H1 (cell line): ENCODE measurements at places on chromosomes 4 and X. TPM values are rescaled to one million over a fixed set of nuclear protein-coding genes. Genes with fewer than 3 reads are reported as not detected.

DNA sequence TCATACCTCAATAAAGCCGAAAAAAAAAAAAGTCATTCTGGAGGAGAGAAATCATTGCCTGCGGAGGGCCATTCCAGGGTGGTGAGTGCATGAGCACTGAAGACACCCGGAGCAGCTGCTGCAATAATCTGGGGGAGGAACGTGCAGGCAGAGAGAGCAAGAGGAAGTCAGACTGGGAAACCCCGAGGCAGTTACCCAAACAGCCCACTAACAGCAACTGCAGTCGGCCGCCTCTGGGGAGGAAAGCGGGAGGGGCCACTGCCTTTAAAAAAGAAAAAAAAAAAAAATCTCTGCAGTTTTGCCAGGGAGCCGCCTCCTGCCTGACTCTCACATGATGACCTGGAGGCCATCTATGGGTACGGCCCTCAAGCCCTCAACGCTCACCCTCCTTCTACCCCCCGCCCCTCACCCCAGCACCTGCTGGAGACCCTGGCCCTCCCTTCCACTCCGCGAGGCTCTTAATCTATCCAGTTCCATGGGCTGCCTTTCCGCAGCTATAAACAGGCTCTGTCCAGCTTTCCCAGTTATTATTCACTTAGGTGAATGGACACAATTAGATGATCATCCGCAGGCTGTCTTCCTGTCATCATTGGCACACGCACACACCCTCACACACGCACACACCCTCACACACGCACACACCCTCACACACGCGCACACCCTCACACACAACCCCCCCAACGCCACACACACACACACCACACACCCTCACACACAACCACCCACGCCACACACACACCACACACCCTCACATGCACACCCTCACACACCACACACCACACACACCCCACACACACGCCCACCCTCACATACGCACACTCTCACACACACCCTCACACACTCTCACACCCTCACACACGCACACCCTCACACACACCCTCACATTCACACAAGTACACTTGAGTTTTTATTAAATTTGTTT, 3.4 kb upstream of the AVPR2 start:
- DNase-seq = no peak

ZFX gene
- 2.8 and 7.1 TPM in 2 replicates for polyA plus RNA-seq

USP17L12 gene
- polyA plus RNA-seq = not detected in 2 replicates

- DNase-seq = no peak
Observed at GRCh38 chr4:73053974-73054480, 15.5 kb downstream of the COX18 start.

DNA sequence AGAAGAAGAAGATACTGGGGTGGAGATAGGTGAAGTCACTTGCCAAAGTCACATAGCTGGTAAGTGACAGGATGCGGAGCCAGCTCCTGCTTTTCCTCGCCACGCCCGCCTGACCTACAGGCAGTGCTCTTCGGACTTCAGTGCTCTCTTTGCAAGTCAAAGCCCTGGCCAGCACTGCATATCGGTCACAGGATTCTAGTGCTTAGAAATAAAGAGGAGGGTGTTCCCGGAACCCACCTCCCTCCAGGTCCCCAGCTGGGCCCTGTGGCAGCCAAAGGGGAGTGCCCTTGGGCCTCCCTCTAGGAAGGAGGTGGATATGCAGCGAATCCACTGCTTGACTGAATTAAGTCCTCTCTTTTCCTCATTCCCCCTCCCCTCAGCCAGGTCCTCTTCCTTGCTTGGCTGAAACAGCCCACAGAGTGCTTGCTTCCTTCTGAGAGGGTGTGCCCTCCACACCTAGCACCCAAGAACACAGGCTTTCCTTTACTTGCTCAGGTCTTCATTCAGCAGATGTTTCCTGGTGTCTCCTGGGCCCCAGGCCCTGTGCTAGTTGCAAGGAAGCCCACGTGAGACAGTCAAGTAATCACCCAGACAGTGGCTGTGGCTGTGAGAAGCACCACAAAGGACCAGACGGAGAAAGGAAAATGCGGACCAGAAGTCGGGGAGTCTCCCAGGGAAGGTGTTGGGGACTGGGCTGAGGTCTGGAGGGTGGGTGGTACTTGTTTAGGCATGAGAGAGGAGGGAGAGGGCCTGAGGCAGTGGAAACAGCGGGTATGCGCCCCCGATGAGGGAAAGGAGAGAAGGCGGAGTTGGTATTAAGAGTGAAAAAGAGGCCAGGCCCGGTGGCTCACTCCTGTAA, 14.0 kb upstream of the HMGB3 start:
- no peak for DNase-seq

DNA sequence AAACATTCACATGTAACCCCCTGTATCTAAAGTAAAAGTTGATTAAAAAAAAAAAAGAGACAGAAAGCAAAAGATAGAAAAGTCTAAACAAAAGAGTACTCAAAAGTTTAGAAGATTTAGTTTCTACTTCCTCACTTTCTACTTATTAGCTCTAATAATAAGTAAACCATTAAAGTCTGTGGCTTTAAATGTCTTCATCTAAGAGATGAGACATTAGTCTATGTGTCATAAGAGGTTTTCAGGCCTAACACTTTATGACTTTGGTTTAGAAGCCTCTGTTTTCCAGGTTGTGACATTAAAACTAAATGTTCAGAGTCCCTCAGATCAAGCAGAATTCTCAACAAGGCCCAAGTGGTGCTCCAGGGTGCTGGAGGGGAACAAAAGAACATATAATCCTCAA, 42.2 kb upstream of the GUCY1A1 start:
- DNase-seq = no peak

DNA sequence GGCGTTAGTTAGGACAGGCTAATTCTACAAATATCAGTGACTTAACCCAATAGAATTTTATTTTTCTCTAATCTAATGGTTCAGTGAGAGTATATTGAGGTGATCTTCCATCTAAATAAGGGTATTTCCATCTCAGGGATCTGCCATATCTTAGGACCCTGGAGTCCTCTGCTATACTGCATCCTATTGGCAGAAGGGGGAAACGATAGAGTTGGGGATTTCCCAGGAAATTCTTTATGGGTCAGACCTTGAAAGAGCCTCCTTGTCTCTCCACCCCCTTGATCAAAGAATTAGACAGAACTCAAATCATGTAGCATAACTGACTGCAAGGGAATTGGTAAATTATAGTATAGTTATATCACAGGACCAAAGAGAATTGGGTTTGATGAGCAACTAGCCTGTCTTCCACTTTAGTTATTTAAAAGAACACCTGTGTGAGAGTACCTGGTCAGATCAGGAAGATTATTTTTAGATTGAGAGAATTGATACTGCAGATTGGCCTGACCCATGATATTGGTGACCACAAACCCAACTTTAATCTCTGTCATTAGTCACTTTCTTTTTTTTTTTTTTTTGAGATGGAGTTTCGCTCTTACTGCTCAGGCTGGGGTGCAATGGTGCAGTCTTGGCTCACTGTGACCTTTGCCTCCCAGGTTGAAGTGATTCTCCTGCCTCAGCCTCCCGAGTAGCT, 25.6 kb downstream of the SMARCA5 start:
- no peak for DNase-seq

DNA sequence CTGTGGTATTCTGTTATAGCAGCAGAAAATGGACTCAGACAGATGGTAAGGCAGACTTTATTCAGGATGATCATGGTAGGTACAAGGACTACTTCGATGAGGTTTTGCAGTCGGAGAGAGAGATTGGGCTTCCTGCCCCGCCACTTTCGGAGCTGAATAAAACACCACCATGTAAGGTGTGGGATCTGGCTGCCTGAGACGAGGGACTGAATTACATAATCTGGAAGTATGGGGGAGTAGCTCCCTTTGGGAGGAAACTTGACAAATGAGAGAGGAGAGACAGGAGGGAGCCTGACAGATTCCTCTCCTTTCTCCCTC, 255.5 kb upstream of the GATB start:
- no peak for DNase-seq

DNA sequence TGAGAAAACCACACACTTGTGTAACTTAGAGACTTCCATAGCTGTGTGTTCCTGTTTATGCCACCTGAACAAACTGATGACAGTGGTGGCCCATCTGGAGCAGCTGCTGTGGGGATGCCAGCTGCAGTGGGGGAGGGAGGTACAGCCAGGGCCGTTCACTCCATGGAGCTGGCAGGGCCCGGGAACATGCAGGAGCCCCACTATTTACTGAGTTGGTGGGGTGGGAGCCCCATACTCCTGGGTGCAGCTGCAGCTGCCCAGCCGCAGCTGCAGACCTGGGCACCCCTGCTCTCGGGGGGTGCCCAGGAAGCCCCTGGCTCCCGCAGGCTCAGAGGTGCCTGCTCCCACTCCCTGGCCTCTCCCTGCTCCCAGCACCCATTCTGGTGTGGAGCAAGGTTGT, 398.6 kb upstream of the RASGEF1B start:
- DNase-seq = no peak

DNA sequence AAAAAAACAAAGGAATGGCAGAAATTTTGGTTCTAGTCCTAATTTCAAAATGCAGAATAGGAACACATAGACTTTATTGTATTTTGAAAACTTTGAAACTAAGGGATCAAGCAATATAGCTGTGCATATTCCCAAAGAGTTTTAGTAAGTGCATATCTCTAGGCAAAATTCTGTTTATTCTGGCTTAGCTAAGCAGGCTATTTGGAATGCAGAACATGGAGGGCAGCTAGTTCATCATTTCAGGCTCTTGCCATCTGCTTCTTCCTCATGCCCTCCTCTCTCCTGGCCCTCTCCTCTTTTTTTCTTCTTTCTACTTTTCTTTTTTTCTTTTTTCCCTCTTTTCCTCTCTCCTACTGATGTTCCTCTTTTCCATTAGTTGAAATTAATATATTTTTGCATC, 12.0 kb upstream of the IL13RA2 start:
- DNase-seq = no peak

SSX4 gene
- polyA plus RNA-seq = 0.14 and 0.26 TPM in 2 replicates

- DNase-seq = no peak
Observed at GRCh38 chrX:9880870-9881269, 86.3 kb upstream of the CLDN34 start.

- DNase-seq = no peak
Observed at GRCh38 chr4:111434586-111434985, 710.7 kb upstream of the FAM241A start.

TEX13D gene
- polyA plus RNA-seq = 0.03 TPM in 2 replicates

SYP gene
- 4.3 and 7.2 TPM in 2 replicates for polyA plus RNA-seq

AR gene
- 7.1 and 7.2 TPM in 2 replicates for polyA plus RNA-seq

TRAM1L1 gene
- polyA plus RNA-seq = 0.89 and 0.94 TPM in 2 replicates

MAGEB4 gene
- polyA plus RNA-seq = not detected in 2 replicates

- DNase-seq = no peak
Observed at GRCh38 chr4:70842761-70843435, 3.2 kb upstream of the GRSF1 start.

ATRX gene
- polyA plus RNA-seq = 19.9 and 28.4 TPM in 2 replicates

- DNase-seq = no peak
Observed at GRCh38 chr4:162787120-162787519, 379.6 kb downstream of the NAF1 start.

- no peak for DNase-seq
Observed at GRCh38 chrX:12988797-12989196, 13.9 kb downstream of the TMSB4X start.

DNA sequence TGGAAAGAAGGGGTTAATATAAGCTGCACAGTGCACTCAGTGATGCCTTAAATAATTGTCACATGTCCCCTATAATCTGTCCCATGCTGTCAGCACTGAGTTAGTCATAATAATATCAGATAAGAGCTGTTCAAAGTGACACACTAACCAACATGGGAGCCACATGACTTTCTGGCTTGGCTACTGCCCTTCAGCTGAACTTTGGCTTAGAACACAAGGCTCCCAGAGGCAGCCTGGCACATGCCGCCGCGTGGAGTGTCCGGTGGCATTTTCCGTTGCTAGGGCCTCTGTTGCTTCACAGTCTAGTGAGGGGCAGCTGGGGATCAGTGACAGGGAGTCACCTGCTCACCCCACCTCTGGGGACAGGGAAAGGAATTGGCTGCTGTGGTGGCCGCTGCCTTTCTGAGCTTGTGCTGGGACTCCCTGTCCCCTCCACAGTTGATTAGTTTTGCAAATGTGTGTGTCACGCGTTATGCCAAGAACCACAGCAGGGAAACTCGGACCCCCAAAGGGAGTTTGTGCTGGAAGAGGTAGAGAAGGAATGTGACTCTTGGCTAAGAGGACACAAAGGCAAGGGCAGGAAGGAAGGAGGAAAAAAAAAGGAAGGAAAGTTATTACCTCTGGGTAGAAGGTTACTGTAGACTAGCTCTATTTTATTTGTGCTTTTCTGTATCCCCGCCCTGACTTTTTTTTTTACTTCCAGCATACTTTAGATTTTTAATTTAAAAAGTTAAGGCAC, 41.1 kb upstream of the PPARGC1A start:
- DNase-seq = no peak

DNA sequence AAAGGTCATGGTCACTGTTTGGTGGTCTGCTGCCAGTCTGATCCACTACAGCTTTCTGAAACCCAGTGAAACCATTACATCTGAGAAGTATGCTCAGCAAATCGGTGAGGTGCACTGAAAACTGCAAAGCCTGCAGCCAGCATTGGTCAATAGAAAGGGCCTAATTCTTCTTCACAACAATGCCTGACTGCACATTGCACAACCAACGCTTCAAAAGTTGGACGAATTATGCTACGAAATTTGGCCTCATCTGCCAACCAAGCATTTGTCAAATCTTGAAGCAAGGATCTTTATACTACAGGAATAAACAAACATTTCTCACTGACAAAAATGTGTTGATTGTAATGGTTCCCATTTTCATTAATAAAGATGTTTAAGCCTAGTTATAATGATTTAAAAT, 90.4 kb downstream of the EIF4E start:
- no peak for DNase-seq

DNA sequence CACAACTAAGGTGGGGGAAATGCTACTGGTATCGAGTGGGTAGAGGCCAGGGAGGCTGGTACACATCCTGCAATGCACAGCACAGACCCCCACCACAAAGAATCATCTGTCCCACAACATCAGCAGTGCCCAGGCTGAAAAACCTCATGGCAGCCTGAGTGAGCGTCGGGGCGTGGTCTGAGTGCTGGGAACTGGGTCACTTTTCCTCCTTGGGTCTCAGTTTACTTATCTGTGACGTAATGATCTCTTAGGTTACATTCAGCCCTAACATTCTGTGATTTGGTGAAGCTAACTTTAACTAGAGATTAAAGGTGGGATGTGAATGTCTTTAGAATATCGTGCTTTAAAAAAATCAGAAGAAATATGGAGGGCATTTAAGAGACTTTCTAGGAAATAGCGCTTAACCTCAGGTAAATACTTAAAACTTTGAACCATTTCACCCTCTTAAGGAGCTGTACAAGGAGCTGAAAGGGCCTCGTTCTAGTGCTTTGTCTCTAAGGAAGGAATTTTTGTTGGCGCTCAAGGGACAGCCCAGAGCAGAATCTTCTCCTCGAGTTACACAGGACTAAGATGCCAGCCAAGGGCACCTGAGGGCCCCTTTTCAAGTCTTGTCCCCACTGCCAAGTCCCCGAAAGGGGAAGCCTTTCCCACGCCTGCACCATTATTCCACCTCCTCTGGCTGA, 18.1 kb upstream of the TRIM2 start:
- no peak for DNase-seq

NEIL3 gene
- 3.5 and 5.5 TPM in 2 replicates for polyA plus RNA-seq
